ENCODE measurements at places on chromosomes 2 and 18.

GRCh38 chr2:218806346-218806978 lies 24.5 kb downstream of the CYP27A1 start:
- DNase-seq, result no peak

GRCh38 chr2:28185153-28185552 lies 207.5 kb upstream of the FOSL2 start:
- DNase-seq, result no peak

DNA sequence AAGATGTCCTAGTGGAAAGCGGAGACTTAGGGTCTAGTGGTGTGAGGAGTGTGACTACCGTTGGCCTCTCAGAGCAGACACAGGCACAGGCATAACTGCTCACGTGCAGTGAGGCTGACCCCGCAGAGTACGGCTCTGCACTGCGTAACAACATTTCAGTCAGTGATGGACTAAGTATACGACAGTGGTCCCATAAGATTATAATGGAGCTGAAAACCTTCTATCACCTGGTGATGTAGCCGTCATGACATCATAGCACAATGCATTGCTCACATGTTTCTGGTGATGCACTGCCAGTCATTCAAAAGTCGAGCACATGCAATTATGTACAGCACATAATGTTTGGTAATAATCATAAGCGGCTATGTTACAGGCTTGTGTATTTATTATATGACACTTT lies 179.6 kb downstream of the VAPA start:
- DNase-seq, result no peak

DNA sequence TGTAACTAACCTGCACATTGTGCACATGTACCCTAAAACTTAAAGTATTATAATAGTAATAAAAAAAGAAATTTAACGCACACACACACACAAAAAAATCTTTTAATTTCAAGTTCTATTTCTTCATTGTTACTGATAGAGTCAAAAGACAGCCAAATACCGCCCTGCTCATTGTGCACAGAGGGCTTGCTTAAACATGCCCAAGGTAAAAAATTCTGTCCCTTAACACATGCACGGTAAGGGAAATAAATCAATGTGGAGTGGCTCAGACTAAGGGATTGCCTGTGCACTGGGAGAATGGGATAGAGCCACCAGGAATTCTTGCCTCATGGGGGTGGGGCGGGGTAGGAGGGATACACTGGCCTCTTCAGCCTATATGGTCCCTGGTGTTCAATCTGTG lies 468.0 kb downstream of the NUP35 start:
- DNase-seq, result no peak

DNA sequence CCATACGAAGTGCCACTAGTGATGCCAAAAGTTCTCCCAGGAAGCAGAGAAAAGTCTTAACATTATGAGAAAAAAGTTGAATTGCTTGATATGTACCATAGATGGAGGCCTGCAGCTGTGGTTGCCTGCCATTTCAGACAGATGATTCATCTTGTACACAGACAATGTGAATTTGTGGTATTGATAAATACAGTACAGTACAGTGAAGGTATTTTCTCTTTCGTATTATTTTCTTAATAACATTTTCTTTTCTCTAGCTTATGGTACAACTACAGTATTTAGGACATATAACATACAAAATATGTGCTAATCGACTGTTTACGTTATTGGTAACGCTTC lies 33.6 kb upstream of the VWC2L start:
- DNase-seq, result no peak

Measured in activated T-helper 1 cell treated with anti-CD3 and anti-CD28 coated beads, Interleukin-2, amount 50 U/mL, for 16 hours (primary cell).